ENCODE measurements at places on chromosomes 12 and 14.
A peak's percentile ranks its signal among the peaks of the same experiment; 100 is the strongest.

DNA sequence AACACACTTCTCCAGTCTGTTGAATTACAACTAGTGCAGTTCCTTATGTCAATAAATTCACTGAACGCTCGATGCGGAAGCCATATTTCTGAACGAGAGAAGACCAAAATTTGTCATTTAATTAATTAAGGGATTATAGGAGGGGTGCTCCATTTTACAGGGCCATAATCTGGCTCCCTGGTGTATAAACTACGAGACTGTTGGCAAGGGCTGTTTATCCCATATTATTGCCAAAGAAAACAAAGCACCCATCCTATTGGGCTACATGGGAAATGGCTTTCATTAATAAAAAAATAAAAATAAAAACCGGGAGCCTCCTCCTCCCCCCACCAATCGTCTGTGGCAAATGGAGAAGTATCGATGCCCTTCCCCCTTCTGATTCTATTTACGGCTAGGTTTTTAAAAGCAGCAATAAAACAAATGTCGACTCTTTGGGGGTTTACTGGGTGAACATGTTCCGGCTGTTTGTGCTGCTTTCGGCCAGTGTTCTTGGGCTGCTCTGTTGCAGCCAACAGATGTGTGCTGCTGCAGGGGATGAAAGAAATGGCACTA, 24.8 kb downstream of the ATF7 start:
- DNase-seq, result no peak

GRCh38 chr12:18165889-18166288, 75.9 kb upstream of the RERGL start:
- DNase-seq, result no peak

DNA sequence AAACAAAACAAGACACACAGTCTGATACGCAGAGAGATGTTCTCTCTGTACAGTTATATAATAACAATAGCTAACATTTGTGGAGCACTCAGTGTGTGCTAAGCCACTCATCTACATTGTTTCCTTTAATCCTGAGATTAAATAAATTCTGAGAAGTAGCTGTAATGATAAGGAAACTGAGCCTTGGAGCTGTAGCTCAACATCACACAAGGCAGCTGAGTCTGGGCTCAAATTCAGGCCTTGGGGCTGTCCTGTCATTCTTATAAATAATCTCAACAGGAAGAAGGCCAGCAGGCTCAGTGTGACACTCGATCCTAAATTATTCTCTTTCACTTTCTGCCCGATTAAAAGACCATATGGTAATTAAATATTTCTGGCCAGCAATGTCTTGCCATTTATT, 24.5 kb downstream of the CDKN1B start:
- DNase-seq, result no peak

GRCh38 chr14:72649603-72650227, 244.2 kb downstream of the DPF3 start:
- DNase-seq, result no peak

- no peak for DNase-seq
These were observed 3.5 kb upstream of the ASPG start for GRCh38 chr14:104081951-104082464.

DNA sequence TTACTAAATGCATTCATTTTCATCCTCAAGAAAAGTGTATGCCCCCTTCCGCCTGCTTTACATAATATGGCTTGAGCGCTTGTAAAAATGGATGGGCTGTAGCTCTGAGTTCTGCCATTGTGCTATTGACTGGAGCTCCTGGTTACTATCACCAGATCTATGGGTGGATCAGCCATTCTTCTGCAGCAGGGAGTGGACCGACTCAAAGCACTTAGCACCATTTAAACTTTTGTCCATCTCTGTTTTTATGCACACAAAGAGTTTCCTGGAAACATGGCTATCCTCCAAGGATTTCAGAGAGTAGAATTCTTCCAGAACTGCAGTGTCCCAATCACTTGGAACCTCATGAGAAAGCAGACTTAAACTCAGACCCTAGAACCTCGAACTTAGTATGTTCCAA, 4.5 kb upstream of the NUMB start:
- no peak for DNase-seq

GRCh38 chr12:48197549-48197970, 5.5 kb downstream of the OR10AD1 start:
- DNase-seq, result no peak

DNA sequence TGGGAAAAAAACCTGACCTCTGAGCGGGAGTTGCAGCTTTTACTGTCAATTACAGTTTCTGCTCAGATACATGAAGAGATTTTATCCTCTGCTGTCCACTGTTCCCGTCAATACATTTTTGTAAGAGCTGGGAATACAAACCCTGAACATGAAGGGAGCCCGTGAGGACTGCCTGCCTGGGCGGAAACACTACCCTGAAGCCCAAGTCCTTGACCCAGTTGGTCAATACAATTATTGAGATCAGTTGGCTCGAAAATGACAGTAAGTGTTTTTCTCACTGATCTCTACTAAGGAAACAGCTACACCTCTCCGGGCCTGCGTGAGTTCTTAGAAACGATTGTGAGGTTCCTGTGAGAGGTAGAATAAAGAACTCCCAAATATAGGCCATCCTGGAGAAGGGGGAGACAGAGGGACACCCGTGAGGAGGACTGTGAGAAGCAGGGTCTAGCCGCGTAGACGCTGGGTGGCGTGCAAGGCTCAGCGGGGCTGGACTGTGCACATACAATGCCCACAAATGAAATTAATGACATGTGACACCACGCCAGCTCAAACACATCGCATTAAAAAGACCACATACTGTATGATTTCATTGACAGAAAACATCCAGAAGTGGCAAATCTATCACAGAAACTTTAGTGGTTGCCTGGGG, 509.5 kb downstream of the TMEM132D start:
- no peak for DNase-seq

- peak; percentile 30 for DNase-seq
These were observed 630 bp downstream of the PLEKHH1 start for GRCh38 chr14:67533754-67534085.
